Left lung (tissue), 14 donors: ENCODE measurements at places on chromosomes 2 and 18. TPM values are rescaled to one million over a fixed set of nuclear protein-coding genes. Genes with fewer than 3 reads are reported as not detected.

The TUBB8B gene
- not detected for total RNA-seq

The PSMA8 gene
- total RNA-seq = not detected

The GNAL gene
- 1.8 TPM for total RNA-seq

The SH3BP4 gene
- total RNA-seq = 29.2 TPM

The TRIM54 gene
- total RNA-seq = 0.17 TPM

The FAM124B gene
- 1.8 TPM for total RNA-seq

The EGR4 gene
- not detected for total RNA-seq

The AQP12B gene
- total RNA-seq = not detected

The SERPINB10 gene
- 0.58 TPM for total RNA-seq

The POTEF gene
- not detected for total RNA-seq

The CCDC102B gene
- 78.3 TPM for total RNA-seq

The OTOS gene
- not detected for total RNA-seq

The C2orf66 gene
- total RNA-seq = 0.15 TPM

GRCh38 chr2:27960237-27960912 lies 69.8 kb downstream of the BABAM2 start:
- DNase-seq = no peak

- no peak for DNase-seq
These were observed 40.6 kb downstream of the CHST10 start for GRCh38 chr2:100376836-100377235.

DNA sequence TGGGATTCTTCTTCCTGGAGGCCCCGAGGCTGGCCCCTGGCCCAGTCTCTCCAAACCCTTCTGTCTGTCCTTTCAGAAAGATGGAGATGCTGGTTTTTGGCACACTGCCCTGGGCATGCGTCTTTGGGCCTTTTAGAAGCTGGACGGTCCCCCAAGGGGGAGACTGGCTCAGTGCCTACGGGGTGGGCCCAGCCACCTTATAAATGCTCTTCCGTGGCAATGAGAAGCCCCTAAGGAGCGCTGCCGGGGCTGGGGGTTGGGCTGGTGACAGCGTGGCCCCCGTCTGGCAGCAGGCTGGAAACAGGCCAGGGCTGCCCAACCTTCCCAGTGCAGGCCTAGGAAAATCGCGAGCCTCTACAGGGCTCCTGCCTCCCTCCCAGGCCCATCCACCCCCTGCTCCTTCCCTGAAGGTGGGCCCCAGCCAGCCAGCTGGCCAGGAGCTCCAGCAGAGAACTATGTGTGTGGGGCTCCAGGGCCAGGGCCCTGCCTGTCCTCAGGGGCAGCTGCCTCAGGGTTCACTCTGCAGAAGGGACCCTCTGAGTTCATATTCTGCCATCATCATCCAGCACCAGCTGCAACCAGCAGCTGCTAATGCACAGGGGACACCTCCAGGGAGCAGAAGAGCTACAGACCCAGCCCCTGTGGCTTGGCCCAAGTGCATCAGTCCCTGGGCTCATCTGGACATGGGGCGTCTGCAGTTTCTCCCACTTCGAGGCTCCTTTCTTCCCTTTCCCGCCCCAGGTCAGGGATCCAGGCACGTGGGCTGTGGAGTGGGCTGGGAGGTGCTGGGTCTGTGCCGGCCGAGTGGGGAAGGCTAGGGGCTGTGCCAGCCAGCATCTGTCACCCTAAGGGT lies 107.6 kb upstream of the OTOS start:
- DNase-seq = no peak

DNA sequence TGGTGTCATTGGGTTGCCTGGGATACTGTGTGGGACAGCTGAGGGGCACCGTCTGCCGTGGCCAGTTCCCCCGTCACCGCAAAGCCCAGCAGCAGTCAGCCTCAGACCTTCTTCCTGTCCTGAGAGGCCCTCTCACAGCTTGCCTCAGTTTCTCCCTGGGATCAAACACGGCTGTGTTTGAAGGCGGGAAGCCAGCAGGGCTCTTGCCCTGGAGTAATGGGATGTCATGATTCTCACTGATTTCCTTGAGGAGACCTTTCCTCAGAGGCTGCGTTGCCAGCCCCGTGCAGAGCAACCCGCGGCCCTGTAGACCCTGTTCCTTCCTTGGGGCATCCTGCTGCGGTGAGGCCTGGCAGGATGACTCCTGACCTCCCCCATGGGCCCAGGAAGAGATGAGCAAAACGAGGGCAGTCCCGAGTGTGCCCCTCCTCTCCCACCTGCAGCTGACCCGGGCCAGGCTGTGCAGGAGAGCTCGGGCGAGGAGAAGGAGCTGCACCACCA lies 13.9 kb upstream of the NFATC1 start:
- no peak for DNase-seq

- DNase-seq = no peak
These were observed 4.0 kb upstream of the SLC66A2 start for GRCh38 chr18:79955302-79956075.

GRCh38 chr2:111904726-111905474 lies 6.5 kb downstream of the MERTK start:
- DNase-seq = no peak

GRCh38 chr18:40868110-40868858 lies 1086.8 kb upstream of the PIK3C3 start:
- no peak for DNase-seq

DNA sequence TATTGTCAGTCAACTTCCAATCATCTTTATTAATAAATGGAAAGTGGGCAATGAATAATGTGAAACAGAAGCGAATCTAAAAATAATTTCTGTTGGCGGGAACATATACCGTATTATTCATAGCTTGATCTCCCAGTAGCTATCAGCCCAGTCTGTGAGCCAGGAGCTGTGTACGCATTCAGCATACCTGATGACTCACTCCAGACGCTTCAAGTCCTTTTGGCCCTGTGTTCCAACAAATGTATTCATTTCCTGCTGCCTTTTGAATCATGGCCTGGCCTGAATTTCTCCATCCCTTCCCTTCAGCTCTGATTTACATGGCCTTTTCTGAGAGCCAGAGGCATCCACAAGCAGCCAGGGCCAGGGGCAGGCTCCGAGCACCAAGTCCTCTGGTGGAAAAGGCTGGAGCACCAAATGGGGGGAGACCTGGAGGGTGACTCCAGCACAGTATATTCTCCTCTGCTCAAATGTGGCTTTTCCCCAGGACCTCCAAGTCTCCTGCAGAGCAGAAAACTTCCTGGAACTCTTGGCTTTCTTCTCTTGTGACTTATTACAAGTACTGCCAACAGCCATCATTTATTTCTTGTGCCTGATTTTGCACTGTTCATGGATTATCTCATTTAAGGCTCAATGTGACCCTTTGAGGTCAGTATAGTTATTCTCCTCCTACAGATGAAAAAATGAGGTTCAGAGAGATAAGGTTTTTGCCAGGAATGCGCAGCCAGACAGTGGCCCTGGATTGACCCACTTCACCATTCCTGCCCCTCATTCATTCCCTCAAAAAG lies 108.7 kb downstream of the EN1 start:
- no peak for DNase-seq

DNA sequence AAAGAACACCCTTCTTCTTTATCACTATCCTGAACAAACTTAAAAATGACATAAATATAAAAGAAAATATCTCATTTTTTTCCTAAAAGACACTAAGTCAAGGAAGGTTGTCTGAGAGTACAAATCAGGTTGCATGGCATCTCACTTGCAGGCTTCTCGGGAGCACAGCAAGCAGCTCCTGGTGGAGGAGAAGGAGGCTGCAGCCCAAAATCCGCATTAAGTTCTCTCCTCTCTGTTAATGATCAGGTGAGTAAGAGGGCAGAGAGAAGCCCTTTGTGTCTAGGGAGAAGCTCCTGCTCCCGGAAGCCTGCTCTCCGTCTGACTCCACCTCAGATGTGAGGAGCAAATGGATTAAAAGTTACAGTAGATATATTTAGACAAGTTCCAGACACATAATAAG lies 35.0 kb upstream of the DOK6 start:
- DNase-seq = no peak

- DNase-seq = no peak
These were observed 35.7 kb downstream of the SP3 start for GRCh38 chr2:173929441-173929840.

DNA sequence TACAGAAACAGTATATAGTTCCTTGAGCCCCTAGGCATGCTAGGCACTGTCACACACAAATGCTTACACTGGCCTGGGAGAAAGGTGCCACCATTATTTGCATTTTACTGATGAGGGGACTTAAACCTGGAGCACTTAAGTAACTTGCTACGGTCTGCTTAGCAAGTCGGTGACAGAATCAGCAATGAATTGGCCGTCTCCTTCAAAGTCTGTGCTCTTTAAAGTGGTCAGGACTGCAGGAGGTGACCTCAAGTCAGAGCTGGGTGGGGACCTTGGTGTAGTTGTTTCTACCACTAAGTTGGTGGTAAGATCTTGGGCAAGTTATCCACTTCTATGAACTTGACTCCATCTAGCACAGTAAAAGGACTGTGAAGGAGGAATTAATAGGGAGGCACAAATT lies 34.8 kb downstream of the PTPRM start:
- no peak for DNase-seq

DNA sequence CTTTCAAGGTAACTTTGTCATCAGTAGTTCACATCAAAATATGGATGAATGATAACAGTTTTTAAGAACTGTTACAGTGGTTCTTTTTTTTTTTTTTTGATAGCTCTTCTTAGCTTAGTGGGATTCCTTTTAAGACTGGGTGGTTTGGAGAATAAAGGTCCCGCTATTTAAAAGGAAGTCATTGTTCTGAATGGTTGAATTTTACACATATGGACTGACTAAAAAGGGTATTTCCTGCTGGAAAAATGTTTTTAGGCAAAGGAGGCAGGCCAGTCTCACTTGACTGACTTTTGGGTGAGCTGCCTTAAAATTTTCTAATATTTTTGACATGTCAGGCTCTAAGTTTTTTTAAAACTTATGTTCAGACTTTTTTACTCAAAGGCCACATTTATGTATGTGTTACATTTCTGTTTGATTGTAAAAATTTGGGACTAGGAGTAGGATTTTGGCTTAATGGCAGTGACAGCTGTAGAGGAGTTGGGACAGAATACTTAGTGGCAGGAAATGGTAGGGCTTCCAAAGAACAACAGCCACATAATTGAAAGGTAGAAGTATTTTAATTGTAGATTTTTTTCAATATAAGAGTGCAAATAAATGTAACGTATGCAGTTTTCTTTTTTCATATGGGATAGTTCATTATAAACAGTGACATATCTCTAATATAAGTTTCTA lies 13.7 kb downstream of the VAPA start:
- DNase-seq = no peak

GRCh38 chr2:39618236-39618635 lies 47.5 kb upstream of the TMEM178A start:
- no peak for DNase-seq

GRCh38 chr2:29844713-29845326 lies 76.6 kb downstream of the ALK start:
- no peak for DNase-seq

DNA sequence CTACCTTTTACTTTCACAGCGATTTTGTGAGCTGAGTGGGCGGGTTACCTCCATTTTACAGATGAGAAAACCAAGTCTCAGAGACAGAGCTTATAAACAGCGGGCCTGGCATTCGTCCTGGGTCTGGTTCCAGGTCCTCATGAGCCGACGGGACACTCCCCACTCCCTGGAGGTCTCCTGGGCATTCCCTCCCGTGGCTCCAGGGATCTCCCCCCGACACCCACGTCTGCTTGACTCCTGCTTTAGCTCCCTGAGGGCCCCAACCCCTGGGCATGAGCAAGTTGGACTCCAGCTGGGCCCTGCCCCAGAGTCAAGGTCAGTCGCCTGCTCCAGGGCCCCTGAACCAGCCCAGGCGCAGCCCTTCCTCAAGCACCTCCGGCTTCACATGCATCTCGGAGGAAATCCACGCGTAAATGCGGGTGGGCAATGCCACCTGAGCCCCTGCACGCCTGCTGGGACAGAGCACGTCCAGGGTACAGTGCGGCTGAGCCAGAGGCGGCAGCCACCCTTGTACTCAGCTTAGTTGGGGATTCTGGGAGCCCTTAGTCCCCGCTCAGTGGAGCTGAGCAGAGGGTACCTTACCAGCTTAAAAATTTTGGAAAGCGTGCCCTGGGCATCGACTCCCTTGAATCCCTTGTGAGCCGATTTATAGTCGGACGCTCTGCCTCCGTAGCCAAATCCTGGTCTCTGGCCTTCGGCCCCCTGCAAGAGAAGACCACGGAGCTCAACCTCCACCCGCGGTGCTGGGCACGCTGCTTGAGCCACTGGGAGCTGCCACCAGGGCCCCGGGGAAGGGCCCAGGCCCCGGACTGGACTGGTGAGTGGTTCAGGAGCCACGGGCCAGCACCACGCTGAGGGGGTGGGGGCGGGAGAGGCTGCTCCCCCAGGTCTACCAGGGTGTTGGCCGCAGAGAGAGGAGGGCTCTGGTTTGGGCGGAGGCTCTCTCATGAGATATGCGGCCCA lies 148.1 kb downstream of the MBP start:
- peak; percentile 70 for DNase-seq

- DNase-seq = no peak
These were observed 260.3 kb downstream of the HDAC4 start for GRCh38 chr2:239140346-239141020.

DNA sequence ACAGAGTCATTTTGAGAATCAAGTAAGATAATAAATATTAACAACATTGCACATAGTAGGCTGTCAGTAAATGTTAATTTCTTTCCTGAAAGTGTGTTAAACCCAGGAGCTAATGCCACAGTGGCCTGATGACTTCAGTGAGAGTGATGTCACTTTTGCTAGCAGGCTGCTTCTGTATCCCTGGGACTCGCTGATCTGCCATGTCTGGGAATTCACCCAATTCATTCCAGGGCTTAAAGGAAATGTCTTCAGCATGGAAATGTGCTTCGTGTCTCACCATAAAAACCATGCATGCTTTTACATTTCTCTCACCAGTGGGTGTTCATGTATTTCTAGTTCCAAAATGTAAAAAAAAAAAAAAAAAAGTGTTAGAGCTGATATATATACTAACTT lies 56.8 kb upstream of the MAPRE3 start:
- DNase-seq = no peak

DNA sequence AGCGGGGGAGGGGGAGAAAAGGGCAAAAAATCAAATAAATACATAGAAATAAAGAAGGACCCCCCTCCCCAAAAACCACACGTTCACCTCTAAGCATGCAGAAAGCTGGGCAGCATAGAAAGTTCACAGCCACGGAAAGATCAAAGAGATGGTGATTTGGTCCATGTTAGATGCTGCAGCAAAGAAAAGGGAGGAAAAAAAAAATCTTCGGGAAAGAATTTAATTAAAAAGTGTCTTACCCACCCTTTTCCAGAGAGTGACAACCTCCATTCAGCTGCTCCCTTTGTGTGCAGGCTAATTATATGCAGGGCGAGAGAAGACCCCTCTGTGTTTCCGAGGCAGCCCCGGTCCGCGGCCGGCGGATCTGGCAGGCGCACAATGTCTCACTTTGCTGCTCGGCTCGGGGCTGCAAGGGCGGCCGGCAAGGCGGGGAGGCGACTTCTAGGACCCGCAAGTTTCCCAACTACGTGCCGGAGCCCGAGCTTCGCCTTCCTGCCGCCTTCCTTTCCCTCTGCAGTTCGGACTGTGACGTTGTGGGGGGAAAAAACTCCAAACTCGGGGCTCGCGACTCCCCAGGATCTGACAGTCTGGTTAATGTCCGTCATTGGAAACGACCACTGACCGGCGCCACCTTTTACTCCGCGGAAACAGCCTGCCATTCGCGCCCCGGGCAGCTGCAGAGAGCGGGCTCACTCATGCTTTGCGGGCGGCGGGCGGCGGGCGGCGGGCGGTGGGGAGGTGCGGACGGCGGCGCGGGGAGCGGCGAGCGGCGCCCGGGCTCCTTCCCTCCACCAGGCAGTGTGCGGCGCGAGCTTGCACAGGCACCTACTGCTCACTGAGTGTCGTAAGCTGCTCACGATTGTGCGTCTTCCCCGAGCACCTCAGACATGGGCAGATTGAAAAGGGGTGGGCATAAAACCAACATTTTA lies at the start of gene LRRTM1:
Gene LRRTM1, minus strand, starts transcription at position 844 of the 929 bp plus-strand sequence. CDS start 933 bp downstream, outside the sequence.
- DNase-seq = no peak
